ENCODE measurements at places on chromosomes 3 and 15. TPM values are rescaled to one million over a fixed set of nuclear protein-coding genes. Genes with fewer than 3 reads are reported as not detected.

Gene SCN11A
- not detected for polyA plus RNA-seq

DNA sequence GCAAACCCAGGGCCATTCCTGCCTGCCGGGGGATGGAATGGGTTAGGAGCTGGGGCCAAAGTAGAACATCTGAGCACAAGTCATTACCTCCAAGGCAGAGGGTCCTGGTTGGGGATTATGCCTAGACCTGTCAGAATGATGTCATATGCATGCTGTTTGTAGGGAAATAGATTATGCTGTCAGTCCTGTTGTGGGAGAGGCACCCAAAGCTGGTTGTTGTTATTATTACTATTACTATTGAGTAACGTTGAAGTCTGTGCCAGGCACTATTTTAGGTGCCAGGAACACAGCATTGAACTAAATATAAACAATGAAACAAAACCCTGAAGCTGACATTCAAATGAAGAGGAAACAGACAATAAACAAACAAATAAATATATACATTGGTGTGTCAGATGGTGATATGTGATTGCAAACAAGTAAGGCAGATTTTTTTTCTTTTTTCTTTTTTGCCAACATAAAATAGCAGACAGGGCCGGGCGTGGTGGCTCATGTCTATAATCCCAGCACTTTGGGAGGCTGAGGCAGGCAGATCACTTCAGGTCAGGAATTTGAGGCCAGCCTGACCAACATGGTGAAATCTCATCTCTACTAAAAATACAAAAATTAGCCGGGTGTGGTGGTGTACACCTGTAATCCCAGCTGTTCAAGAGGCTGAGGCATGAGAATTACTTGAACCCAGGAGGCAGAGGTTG lies 2.0 kb downstream of the P4HTM start:
- no peak for DNase-seq

DNA sequence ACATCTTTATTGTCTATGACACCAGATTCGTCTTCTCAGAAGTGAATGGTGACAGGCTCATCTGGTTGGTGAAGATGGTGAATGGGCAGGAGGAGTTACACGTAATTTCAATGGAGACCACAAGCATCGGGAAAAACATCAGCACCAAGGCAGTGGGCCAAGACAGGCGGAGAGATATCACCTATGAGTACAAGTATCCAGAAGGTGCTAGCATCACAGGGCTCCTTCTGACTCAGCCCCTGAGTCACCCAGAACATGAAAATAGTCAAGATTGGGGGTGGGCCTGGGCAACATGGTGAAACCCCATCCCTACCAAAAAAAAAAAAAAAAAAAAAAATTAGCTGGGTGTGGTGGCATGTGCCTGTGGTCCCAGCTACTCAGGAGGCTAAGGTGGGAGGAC lies 32.6 kb downstream of the TGM4 start:
- peak; percentile 25 for DNase-seq

DNA sequence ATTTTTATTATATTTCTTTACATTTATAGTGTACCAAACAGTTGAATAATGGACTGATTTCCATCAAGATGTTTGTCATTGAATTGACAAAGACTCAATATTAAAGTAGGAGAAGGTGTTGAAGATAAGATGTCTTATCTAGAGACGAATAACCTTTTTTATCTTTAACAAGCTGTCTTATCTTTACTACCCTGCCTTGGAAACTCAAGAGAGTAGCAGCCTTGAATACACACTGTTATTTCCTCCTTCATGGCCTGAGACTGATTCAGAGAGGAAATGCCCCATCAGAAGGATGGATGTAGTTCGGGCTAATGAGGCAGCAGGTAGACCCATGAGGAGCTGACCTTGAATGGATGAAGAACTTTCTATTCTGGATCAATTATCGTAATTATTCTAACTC lies 365.1 kb upstream of the SEMA6D start:
- DNase-seq, result no peak

GRCh38 chr3:194828116-194828515 lies 142.4 kb downstream of the FAM43A start:
- no peak for DNase-seq

Data from IMR-90 (cell line).